ENCODE measurements at places on chromosomes 4 and X.
A peak's percentile ranks its signal among the peaks of the same experiment; 100 is the strongest.

DNA sequence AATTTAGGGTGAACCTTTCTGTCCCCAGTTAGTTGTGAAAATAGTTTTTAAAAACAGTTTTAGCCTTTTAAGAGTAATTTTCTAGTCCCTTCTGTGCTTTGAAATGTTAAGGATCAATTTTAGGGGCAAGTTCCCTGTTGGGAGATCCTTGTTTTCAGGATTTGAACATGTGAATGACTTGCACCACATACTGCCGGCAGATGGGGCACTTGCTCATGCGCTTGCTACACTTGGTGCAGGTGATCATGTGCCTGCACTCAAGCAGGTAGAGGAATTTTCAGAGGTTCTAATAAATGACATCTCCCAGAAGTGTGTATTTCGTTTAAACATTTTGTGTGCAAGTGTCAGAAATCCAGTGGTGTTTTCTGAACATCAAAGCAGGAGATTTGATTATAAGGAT, 195.9 kb downstream of the CHM start:
- no peak for DNase-seq

DNA sequence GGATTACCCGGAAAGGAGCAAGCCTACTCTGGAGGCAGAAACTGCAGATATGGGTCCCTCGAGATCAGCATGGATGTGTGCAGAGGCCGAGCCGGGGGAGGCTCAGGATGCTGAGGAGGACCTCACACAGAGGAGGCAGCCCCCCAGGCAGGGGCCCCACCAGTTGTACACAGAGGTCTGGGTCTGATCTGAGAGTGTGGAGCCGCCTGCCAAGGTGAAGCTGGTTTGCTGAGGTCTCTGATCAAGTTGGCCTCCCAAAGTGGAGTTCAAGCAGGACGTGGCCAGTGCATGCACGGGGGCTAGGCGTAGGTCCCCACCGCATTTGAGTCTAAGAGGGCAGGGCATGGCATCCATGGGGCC, 35.0 kb downstream of the ACOX3 start:
- DNase-seq: no peak

DNA sequence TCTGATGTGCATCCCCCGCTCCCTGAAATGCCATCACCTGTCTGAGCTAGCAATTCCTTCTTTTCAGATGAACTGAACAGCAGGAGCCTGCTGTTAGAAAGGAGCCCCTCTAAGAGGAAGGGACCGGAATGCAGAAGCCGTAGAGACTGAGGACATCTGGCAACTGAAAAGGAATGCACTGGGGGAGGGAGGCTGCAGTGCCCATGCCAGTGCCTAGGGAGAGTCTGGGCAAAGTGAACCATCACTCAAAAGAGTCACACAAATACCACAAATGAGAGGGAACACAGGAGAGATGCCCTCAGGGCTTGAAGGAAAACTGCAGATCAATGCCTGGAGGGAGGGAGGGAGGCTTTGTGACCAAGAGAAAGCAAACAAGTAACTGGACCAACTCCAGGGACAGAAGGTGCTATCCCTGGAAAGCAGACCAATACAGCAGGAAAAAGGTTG, 93.9 kb upstream of the CBR4 start:
- no peak for DNase-seq

DNA sequence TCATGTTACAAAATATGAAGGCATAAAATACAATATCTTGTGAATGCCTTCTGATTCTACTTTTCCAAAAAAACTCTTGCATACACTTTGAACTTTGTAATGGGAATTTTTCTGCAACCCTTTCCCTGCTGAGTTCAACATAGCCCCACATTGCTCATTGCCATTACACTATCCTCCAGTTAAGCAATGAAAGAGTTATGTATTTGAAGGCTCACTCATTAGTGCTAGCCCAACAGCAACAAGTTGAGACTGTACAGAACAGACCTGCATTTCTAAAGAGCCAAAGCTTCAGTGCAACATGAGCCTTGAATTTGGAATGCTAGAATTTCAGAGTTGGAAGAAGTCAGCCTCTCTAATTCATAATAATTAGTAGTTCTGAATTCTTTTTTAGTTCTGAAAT, 44.4 kb upstream of the STAG2 start:
- DNase-seq: no peak

- DNase-seq: peak; percentile 96
Measured at GRCh38 chr4:26083987-26084386, 170.0 kb downstream of the SMIM20 start.

DNA sequence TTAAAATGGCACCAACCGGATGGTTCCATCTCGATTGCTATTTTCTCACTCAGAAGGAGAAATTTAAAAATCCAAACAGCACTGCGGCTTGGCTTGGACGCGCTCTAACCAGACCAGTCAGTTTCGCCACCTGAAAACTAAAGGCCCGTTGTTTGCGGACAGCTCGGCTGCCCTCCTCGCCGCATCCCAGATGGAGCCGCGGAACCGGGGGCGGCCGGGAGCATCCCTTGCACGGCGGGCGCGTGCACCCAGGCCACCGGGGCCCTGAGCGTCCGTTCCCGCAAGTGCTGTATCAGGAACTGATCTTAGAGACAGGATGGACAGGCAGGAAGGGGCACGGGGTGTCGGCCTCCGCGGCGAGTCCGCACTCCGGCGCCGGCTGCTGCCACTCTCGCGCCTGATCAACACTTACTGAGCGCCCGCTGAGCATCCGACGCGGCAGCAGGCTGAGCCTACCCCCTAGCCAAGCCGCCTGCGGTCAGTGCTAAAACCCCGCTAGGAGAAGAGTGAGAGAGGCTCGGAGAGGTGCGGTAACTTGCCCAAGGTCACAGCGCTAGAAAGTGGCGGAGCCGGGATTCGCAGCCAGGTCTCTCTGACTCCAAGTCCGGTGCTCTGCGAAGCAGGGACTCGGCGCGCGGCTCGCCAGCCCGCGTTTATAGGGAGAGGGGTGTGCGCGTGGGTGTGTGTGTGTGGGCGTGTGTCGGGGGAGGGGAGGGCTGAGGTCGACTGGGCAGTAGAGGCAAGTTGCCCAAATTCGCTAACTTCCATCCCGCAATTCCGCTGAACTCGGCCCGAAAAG, at the start of gene CITED1:
Gene CITED1 (minus strand): TSS at position 629 of the 799 bp plus-strand sequence. CDS start 3,045 bp downstream, outside the sequence.
- no peak for DNase-seq

- no peak for DNase-seq
Measured at GRCh38 chrX:54714424-54714823, 83.6 kb downstream of the ITIH6 start.

DNA sequence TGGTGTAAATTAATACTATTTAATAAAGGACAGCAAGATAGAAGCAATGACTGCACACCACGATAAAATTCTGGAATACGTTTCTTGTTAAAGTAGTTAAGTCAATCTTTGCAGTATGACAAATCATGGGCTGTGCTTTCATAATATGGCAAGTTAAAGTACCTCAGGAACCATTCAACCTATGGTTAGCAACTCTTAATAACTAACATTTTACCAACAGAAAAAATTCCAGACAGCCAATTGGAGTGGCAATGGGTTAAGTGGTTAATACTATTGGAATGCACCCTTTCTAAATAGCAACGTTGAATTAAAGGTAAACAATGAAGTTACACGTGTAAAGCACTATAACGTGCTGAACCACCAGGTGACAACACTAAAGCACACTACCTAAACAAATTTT, 72.4 kb upstream of the ZCCHC13 start:
- DNase-seq: no peak

DNA sequence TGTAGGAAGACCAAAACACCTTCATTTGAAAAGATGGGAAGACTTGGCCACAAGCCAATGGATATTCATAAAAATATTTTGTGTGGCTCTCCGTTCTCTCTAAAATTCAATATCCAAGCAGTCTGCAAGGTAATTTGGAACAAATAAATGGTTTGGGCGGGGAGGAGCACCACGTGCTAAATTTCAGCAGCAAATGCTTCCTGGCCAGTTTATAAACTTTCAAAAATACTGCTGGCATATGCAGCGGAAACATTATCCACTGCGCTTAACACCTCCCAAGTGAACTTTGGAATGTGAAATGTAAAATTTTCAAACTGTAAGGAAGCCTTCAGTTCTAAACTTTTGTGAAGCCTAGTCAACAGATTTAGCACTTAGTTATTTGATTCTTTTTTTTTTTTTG, 191.0 kb downstream of the NSUN7 start:
- no peak for DNase-seq

DNA sequence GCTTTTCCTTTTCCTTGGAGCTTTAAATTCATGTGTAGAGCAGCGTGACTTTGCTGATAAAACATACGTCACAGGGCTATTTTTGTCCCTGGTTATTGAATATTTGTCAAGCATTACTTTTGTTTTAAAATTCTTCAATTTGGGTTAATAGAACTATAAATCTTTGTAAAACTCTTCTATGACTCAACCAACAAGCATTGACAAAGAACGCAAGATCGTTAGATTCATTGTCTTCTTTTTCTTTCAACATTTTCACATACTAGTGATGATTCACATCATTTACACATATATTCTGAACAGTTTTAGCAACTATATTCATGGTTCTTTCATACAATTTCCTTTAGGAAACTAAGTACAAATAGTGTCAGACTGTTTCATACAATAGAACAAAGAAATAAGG, 72.0 kb upstream of the GPM6A start:
- DNase-seq: peak; percentile 20

DNA sequence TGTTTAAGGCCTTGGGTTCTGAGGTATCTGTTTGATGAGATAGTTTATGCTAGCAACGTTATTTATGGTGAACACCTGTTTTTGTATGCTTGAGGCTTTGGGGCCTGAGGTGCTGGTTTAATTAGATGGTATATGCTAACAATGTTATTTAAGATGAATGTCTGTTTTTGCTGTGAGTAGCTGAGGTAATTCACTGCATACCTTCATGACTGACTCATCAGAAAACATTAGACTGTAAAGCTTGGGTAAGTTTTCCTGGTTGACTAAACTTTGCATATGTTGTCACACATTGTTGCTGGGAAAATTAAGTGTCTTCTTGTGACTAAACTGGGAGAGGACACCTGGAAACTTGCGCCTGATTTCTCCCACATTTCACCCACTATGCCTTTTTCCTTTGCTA, 1026.6 kb downstream of the RAPGEF2 start:
- DNase-seq: peak; percentile 62

DNA sequence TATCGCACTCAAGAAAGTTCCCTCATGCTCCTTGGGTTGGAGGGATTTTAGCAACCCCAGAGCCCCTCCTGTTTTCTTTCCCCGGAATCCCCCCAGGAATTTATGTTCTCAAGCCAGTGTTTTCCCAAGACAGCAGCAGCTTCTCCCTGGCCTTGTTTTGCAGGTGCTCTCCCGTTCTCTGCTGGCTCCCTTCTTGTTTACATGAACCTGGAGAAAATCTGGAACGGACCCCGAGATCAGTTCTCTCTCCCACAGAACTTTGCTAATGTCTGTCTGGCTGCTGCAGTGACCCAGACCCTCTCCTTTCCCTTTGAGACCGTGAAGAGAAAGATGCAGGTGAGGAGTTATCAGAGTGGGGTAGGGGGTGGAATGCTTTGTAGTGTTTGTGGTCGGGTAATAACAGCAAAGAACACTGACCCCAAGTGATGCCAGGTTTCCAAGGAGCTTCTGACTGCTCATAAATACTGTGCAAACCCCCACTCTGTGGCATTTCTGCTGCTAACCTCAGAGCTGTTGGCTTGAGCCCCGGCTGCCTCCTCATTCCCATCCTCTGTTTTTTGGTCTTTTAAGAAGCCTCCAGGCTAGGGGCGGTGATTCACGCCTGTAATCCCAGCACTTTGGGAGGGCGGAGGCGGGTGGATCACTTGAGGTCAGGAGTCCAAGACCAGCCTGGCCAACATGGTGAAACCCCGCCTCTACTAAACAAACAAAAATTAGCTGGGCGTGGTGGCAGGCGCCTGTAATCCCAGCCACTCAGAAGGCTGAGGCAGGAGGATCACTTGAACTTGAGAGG, 11.1 kb downstream of the SLC25A43 start:
- DNase-seq: peak; percentile 74

DNA sequence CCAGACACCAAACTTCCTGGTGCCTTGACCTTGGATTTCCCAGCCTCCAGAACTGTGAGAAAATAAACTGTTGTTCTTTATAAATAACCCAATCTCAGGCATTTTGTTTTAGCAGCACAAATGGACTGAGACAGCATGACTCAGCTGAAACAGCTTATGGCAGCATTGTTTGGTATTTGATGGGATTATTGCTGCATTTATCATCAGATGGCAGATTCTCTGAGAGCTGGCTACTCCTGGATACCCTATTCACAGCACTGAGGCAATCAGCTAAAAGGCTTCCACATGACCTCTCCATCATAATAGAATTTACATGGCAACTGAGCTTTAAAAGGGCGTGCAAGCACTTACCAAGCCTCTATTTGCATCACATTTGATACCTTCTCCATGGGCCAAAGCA, 623.1 kb upstream of the CPEB2 start:
- DNase-seq: no peak

DNA sequence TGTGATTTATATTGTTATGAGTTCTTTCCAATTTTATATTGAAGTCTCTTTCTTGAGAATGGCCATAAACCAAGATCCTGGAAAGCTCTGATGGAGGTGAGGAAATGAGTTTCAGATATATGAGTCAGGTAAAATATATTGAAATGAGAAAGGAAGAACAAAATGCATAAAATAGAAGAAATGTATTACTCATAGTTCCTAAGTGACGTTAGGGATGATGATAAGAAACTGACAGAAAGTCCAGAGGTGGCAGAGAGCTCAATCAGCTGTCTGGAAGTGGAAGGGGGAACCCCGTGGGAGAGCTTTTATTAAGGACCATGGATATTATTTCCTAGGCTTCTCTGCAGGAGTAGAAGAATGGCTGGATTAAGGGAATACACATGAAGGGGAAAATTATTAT, 24.6 kb downstream of the UGT2B7 start:
- DNase-seq: no peak

- no peak for DNase-seq
Measured at GRCh38 chr4:1551211-1551610, 132.9 kb downstream of the FAM53A start.

DNA sequence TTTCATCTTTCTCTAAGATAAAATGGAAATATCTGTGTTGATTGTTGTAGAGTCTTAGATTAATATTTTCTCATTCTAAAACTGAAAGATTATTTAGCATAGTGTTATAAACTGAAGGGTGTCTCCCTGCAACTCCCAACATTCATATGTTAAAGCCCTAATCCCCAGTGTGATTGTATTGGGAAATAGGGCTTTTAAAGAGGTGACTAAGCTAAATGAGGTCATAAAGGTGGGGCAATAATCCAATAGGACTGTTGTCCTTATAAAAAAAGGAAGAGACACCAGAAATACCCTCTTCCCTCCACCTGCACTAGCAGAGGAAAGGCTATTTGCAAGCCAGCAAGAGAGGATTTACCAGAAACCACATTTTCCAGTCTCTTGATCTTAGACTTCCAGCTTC, 1626.4 kb downstream of the C4orf33 start:
- peak; percentile 4 for DNase-seq

DNA sequence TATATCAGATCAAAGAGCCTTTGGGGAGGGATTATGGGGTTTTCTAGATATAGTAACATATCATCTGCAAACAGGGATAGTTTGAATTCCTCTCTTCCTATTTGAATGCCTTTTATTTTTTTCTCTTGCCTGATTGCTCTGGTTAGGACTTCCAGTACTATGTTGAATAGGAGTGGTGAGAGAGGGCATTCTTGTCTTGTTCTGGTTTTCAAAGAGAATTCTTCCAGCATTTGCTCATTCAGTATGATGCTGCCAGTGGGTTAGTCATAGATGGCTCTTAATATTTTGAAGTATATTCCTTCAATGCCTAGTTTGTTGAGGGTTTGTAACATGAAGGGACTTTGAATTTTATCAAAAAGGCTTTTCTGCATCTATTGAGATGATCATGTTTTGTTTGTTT, 25.6 kb upstream of the ABCB7 start:
- peak; percentile 2 for DNase-seq
